Kasumi-1 (cell line): ENCODE measurements at places on chromosomes 4 and X.
A peak's percentile ranks its signal among the peaks of the same experiment; 100 is the strongest.

- DNase-seq: no peak
These were observed 138.0 kb downstream of the ZNF674 start for GRCh38 chrX:46407036-46407752.

DNA sequence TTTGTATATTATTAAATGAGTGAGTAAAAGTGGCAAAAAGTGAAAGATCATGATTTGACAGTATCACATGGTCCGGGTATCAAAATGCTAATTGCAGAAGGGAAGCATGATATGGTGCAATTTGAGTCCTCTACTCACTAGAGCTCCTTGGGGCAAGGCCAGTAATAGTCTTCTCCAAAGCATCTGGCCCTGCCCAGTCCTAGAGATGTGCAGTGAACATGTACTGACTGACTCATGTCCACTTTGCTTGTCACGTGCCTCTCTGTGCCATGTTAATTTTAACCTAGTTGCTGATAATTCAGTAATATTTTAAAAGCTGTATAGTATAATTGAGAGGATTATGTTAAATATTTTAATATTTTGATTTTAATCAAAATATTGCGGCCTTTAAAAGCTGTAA, 54.6 kb upstream of the TENM3 start:
- no peak for DNase-seq

- DNase-seq: no peak
These were observed 25.9 kb upstream of the SPON2 start for GRCh38 chr4:1198098-1198844.

DNA sequence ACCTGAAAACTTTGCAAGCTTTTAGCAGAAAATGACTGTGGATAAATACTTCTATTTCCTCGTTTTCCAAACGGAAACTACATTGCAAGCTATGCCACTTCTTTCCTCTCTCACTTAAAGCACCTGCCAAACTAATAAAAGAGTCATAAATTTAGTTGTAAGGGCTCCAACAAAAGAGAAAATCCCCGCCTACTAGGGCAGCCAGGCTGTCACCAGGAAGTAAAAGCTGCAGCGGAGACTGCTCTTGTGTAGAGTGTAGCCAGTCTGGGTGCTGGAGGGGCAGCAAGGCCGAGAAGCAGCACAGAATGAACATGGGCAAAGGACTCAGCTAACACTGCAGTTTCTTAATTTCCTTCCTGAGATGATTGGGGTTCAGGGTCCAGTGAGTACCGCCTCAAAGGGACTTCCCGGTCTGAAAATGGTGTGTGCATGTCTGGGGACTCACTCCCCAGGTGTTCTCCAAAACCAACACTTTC, 89.3 kb upstream of the MAML3 start:
- peak; percentile 67 for DNase-seq

GRCh38 chr4:54165011-54165410, 64.1 kb upstream of the PDGFRA start:
- no peak for DNase-seq

DNA sequence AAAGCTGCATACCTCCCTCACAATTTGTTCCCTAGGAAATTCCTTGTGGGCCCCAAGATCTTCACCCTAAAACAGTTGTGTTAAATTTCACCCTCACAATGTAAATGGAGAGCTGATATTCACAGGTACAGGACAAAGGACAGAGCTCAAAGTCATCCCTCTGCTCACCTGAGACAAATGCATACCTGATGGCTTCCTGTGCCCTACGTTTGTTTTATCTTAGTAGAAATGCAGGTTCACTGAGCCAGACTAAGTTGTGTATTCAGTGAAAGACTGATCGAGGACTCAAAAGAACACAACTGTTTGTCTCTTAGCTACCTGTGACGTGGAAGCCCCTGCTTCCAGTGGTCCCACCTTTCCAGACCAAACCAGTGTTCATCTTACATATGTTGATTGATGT, 53.6 kb downstream of the TRMT44 start:
- no peak for DNase-seq

GRCh38 chr4:146063143-146063542, 112.4 kb upstream of the LSM6 start:
- DNase-seq: no peak

DNA sequence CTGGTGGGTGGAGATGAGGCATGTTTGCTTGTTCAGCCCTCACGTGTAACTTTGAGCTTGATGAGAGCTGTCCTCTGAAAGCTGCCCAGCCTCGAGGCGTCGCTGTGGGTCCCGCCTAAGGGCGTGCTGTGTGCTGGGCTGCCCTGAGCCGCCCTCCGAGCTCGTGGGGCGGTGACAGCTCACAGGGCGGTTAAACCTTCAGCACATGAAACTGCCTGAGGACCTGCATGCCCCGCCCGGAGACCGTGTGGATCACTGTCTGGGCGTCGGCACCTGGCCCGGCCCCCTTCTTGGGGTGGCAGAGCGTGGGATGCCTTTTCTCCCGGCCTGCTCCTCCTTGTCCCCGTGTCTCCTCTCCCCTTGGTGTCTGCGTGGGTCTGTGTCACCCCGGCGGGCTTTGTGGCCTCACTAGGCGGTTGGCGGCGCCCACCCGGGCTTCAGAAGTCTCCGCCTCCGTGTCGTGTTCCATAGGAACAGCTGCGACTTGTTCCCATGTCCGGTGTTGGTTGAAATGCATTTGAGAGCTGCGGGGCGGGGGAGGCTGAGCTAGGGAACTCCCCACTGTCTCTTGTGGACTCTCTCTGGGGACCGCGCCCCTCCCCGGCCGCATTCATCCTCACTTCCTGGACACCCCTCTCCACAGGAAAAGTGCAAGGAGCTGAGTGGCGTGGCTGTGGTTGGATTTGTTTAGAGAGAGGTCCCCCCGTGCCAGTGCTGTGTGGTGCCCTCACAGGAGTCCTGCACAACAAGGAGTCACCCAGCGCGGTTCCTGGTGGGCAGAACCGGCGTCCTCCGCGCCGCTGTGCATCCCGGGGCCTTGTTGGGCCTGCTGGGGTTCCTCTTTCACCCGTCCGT, 6.8 kb downstream of the AKAP17A start:
- DNase-seq: no peak

DNA sequence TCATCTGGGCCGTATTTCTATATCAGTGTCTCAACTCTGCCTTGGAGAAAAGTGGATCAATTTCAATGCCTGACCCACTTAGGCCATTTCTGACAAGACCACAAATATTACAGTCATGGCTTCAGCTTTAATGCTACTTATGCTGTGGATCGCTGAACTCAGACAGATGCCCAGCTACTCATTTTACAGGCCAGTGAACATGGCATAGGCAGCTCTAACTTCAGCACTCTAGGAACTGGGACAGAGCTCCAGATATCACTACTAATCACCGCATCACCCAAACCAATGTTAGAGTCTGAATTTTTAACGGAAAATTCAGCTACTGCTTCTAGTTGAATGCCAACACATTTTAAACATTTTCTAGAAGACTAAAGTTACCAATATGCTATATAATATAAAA, 809.6 kb upstream of the FRG1 start:
- DNase-seq: no peak

- peak; percentile 26 for DNase-seq
These were observed 23.9 kb downstream of the RELL1 start for GRCh38 chr4:37662251-37662650.

GRCh38 chrX:74369666-74370065, 51.6 kb upstream of the SLC16A2 start:
- no peak for DNase-seq

- no peak for DNase-seq
These were observed 3.0 kb downstream of the RBPJ start for GRCh38 chr4:26323821-26324220.

DNA sequence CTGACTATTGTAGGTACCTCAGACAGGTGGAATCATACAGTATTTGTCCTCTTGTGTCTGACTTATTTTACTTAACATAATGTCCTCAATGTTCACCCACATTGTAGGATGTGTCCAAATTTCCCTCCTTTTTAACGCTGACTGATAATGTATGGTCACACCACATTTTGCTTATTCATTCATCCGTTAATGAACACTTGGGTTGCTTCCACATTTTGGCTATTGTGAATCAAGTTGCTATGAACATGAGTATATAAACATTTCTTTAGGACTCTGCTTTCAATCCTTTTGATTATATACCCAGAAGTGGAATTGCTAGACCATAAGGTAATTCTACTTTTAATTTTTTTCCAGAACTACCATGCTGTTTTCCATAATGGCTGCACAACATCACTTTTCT, 87.0 kb upstream of the NDP start:
- no peak for DNase-seq

DNA sequence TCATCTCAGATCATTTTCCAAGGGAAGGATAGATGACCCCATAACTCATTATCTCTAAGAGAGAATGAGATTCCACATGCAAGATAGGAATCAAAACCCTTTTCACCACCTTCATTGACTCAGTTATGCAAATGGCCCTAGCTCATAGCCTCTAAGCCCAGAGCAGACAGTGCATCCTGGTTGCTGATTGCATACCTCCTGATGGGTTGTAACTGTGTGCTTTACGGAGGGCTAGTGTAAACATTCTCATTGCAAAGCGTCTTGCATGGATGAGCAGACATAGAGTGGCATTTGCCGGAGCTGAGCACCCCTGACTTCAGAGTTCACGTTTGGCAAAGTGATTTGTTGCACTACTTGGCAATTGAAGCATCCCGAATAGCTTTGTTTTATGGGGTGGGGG, 151.0 kb downstream of the VCX3A start:
- DNase-seq: no peak

DNA sequence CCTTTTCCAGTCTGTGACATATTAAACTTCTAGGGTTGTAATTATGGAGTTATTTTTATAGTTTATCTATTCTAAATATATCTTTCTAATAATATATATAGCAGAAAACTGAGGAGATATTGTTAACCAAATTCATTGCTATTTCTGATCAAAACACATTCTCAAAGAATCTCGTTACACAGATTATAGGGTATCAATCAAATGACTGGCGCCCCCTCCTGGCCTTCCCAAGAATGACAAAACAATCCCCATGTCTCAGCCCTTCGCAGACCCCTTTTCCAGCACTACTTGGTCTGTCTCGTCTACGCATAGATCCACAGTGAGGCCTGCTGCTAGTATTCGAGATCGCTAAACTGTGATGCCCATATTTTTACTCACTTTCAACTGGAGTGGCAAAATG, 209.3 kb downstream of the GPC3 start:
- no peak for DNase-seq

- no peak for DNase-seq
These were observed 27.9 kb downstream of the SLAIN2 start for GRCh38 chr4:48369248-48369647.

DNA sequence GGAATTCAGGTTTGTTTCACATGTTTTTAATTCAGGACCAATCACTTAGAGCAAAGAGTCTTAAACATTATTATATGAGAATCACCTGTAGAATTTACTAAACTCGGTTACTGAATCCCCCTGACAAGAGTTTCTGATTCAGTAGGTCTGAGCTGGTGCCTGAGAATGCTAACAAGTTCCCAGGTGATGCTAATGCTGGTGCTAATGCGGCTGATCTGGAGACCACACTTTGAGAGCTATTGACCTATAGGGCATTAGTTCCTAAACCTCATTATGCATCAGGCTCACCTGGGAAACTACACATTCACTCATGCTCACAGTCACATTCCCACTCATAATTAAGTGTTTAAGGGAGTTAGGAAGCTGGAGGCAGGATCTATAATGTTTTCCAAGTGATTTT, 36.1 kb upstream of the NUDT6 start:
- no peak for DNase-seq

- DNase-seq: no peak
These were observed 169.3 kb upstream of the FRMPD4 start for GRCh38 chrX:11968991-11969390.

GRCh38 chrX:41664375-41664901, 24.3 kb upstream of the GPR34 start:
- no peak for DNase-seq

DNA sequence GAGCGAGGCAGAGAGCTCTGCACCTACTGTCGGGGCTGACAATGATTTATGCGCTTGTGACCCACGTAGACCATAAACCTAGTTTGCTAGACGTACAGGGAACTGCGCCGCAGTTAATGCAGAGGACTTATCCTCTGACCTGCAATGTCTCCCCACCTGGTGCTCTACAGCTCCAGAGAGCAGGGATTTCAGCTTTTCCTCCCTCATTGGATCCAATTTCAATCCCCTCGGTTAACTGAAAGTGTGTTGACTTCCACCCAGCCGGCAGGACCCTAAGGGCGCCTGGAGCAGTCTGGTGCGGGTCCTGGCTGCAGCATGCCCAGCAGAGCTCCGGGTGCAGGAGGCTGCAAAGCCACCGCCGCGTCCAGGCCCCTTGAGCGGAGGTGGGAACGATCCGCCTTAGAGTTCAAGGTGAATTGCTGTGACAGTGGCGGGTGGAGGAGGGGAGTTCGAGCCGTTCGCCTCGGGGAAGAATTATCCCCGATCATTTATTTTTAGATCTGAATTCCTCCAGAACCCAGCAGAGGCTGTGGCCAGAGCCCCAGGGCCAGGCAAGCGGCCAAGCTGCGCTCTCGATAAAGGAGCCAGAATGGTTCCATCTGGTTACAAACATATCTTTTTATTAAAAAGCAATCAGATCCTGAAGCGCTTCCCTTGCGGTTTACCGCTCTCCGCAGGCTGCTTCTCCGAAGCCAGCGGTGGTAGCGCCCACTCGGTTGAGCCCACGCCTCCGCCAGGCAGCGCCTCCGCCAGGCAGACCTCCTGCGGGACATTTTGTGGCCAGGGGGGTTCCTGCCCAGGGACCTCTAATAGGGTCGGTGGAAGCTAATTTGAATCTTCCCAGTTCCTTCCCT, 66.0 kb downstream of the FBXO8 start:
- DNase-seq: peak; percentile 30

- no peak for DNase-seq
These were observed 186.3 kb upstream of the FTHL17 start for GRCh38 chrX:31258166-31258565.

DNA sequence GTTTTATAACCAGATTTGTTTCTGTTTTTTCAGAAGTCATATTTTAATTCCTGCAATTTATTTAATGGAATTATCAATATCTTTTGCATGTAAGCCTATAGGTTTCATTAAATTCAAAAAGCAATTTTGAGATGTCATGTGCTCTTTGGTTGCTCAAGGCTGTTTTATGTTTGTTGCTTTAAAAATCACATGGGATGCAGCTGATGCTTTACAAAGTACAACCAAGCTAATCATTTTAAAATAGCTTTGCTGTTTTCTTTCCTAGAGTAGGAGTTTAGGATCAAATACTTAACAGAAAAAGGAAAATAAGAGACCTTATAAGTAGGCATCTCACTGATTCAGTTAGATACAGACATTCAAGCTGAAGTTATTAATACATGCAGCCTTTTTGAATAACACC, 11.3 kb downstream of the CPEB2 start:
- no peak for DNase-seq

DNA sequence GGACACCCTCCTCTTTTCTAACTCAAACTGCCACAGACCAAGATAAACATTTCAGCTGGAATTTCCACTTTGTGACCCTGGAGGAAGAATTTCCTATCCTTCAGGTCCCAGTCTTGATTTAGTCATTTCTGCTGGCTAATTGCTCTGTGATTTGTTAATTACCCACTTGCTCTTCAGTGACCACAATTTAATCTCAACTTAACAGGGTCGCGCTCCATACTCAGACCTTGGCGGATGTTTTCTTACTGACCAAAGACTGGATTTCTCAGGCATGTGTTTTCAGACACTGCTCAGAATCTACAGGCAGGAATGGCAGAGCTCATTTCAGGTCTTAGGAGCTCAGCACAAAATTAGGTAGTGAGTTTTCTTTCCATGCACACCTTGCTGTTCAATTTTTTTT, 188.9 kb downstream of the ASMT start:
- DNase-seq: no peak

GRCh38 chr4:965048-965765, 8.2 kb downstream of the DGKQ start:
- DNase-seq: no peak

GRCh38 chrX:150547375-150548115, 20.9 kb upstream of the MTM1 start:
- no peak for DNase-seq

- DNase-seq: no peak
These were observed 46.7 kb upstream of the IL2 start for GRCh38 chr4:122503214-122503613.
